ENCODE measurements at places on chromosomes 1 and 21.

- no peak for DNase-seq
Observed at GRCh38 chr1:47252369-47252768, 20.3 kb upstream of the TAL1 start.

DNA sequence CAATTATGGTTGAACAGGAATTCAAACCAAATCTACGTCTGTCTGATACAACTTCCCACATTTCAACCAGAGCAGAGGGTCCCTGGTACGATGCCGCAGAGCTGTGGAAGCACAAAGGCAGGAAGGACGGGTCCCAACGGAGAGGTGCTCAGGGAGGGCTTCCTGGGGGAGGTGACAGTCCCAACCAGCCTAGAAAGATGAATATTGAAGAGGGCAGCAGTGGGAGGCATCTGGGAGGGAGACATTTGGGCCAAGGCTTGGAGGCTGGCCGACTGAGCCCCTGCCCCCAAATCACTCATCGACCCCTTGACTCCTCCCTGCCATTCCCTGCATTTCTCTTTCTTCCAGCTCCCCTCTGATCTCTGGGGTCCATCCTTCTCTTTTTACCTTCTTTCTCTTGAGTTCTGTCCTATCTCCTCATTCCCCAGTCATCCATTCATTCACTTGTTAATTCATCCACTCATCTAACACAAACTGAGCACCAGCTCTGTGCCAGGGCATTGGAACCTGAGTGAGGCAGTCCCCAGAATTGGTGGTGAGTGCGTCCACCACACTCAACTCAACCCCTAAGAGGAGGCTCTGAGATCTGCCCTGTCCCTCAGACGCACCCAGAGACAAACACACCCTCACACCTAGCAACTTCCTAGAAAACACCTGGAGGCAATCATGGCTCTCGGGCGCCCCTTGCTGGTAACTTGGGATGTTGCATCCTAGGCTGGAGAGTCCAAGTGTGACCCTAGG is 13.2 kb upstream of the CELA3B start:
- DNase-seq, result peak; percentile 90

GRCh38 chr1:207973898-207974568 is 63.1 kb upstream of the CD34 start:
- DNase-seq, result no peak

DNA sequence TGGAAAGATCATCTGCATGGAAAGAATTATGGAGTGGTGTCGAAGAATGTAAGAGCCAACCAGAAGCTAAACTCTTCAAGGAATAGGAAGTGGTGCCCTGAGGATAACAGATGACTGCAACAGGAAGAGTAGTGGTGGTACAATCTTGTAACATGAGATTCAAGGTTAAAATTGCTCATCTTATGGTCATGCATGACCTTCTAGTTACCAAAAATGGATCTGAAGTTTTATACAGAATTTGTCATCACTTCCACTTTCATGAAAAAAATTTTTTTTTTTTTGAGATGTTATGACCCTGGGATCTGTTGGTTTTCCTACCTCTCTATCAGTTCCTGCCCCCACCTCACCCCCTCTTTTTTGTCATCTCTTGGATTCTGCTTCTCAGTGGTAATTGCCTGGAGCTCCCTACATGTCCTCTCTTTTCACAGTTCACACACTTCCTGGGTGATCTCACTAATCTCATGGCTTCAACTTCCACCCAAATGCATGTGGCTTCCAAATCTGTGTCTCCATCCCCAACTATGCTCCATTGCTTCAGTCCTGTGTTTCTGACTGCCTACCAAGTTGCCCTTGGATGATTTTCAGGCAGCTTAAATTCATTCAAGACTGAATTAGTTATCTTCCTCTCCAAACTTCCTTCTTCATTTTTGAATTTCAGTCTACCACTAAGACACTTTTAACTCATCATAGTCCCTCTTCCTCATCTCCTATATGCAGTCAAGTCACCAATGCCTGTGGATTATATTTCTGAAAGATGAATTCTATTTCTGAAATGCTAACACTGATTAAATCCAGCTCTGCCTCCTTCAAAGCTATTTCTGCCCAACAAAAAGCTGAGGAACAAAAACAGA is 48.4 kb downstream of the SLAMF6 start:
- no peak for DNase-seq

DNA sequence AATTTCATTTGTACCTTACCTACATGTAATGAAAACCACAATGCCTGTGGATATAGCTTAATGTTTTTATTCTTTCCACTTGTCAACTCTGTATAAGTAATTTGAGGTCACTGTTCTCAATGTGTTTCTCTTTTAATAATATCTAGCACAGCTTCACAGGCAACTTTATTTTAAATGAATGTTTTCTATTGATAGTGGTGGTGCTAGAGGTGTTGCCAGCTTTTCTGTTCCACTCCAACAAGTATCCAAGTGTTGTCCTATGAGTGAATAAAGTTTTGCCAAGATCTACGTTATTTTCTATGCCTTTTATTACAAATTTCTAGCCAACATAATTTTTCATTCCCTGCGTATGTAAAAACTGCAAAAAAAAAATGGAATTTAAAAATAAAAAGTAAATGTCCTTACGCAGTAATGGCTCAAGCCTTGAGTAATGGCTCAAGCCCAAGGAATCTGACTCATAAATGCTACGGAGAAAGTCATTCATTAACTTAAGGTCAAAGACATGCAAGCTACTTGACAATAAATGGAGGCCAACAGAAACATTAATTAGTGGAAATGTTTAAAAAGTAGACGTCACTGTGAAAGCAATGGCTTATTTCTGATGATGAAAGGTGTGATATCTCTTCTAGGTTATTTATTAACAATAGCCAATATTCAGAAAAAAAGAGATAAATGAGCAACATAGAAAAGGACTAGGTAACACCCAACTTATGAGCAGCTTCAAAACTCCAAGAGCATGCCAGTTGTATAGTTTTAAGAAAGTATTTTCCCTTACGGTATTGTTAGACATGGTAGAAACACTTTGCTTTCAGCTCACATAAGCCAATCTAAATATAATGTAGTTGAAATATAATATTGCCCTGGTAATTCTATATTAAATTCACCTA is 71.4 kb downstream of the SLC44A5 start:
- DNase-seq, result no peak

DNA sequence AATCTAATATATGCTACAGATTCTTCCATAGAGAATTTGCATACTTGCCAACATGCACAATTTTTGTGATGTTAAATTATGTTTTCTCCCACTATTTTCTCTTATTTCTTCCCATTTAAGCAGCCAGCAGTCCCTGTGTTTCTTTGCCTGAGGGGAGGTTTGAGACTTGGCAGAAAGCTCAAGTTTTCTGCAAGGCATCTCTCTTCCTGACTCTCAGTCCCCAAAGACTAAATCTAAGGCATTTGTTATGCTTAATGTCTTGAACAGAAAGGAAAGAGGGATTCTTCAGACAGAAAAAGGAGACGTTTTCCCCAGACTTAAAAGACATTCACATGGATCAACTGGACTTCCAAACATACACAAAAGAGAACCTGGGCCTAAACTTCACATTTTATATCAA is 354.4 kb downstream of the RYR2 start:
- DNase-seq, result peak; percentile 18

- peak; percentile 30 for DNase-seq
Observed at GRCh38 chr1:174746024-174746808, 253.5 kb upstream of the CACYBP start.

GRCh38 chr1:37519613-37520012 is 5.0 kb upstream of the MEAF6 start:
- no peak for DNase-seq

- DNase-seq, result peak; percentile 52
Observed at GRCh38 chr1:93552741-93553455, 105.0 kb downstream of the FNBP1L start.

DNA sequence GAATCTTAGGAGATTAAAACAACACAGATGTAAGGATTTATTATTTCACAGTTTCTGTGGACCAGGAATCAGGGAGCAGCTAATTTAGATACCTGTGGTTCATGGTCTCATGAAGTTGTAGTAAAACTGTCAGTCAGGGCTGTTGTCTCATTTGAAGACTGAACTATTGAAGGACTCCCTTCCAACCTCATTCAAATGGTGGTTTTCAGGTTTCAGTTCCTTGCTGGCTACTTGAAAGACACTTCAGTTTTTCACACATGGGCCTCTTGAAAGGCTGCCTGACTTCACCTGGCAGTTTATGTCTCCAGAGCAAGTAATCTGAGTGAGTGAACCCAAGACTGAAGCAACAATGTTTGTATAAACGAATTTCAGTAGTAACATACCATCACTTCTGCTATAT is 915.9 kb downstream of the PLA2G4A start:
- DNase-seq, result no peak

GRCh38 chr21:40140675-40141074 is 273.4 kb downstream of the PCP4 start:
- DNase-seq, result no peak

DNA sequence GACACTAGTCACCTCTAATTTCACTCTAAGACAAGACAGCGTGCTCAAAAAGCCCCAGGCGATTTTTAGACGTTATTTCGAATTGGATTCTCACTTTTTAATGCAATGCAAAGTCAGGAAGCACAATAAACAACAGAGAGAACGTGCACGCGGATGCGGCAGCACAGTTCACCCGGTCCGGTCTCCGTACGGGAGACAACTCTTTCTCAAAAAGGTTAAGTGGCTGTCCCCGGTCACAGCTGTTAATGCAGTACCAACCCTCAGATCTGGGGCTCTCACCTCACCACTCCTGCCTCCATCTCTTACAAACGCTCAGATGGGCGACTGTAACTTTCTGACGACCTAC is 1.2 kb downstream of the HP1BP3 start:
- no peak for DNase-seq

GRCh38 chr1:81069856-81070255 is 730.9 kb upstream of the ADGRL2 start:
- no peak for DNase-seq

Measured in eye (tissue), 1 donor.